Neuronal stem cell (in vitro differentiated cells): ENCODE measurements at places on chromosomes 13 and 19.

DNA sequence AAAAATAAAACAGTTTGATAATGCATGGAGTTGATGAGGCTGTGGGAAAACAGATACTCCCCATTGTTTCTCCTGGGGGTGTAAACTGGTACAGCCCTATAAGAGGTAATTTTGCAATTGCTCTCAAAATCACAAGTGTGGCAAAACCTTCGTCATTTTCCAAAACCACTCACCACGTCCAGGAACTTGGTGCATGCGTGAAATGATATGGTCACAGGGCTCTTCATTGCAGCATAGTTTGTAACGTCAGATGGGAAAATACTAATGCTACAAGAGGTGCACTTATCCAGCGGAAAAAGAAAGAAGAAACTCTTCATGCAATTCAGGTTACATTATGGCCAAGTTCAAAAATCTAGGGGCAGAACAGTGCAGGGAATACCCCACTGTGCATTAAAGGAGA is 11.9 kb upstream of the PLAUR start:
- DNase-seq, result no peak
- no peak overlapping the region for H3K4me3 ChIP-seq
- H3K27me3 ChIP-seq, result no peaks in the 10 kb centered on the region
- no peak overlapping the region for H3K27ac ChIP-seq
- H3K36me3 ChIP-seq, result no peaks in the 10 kb centered on the region

DNA sequence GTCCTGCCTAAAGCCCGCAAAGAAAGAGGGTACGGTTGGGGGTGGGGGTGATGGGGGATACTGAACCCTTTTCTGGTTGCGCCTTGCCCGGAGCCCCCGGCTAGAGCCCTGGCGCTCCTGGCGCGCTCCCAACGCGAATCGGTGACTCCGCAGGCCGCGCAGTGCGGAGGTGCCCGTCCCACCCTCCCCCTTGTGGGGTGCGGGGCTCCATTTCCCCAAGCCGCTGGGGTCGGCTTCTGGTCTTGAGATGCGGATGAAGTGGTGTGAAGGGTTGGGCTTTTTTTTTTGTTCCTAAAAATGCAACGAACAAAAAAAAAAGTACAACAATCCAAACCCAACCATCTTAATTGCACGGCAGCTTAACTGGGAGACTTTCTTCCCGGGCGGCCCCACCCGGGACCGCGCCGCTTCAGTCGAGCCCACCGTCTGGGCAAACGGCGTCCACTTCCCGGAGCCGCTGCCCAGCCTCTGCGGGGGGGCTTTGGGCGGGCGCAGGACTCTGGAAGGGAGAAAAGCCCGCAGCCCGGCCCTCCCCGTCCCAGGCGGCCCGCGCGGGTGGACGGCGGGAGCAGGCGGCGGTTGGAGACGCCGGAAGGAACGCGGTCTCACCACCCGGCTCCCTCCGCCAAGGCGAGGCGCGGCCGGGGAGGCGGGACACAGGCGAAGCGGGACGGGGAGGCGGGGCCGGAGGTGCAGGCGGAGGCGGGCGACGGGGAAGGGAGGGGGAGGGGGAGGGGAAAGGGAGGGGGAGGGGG is 504 bp upstream of the TRIM13 start:
- peaks cover 5% of the 10 kb centered on the region for H3K36me3 ChIP-seq
- no peaks in the 10 kb centered on the region for H3K27me3 ChIP-seq
- DNase-seq, result peak; percentile 90
- peak overlapping the region; percentile 91 for H3K27ac ChIP-seq

DNA sequence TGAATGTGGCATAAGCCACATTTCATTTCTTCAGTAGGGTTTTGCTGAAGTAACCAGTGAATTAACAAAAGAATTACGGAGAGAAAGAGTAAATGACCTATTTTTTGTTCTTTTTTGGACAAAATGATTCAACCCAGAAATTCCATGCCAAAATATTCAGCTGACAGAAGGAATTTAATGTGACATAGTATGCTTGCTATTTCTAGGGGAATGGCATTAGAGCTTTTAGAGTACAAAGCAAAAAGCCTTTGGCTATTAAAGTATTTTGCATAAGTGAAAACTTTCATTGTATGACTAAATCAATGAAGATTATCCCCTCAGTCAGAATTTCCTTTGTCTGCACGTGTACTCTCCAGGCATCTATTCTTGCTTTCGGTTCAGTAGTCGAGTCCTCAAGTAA is 465.3 kb downstream of the COG6 start:
- no peak overlapping the region for H3K27ac ChIP-seq
- H3K27me3 ChIP-seq, result no peaks in the 10 kb centered on the region
- no peak for DNase-seq
- H3K4me3 ChIP-seq, result no peak overlapping the region

DNA sequence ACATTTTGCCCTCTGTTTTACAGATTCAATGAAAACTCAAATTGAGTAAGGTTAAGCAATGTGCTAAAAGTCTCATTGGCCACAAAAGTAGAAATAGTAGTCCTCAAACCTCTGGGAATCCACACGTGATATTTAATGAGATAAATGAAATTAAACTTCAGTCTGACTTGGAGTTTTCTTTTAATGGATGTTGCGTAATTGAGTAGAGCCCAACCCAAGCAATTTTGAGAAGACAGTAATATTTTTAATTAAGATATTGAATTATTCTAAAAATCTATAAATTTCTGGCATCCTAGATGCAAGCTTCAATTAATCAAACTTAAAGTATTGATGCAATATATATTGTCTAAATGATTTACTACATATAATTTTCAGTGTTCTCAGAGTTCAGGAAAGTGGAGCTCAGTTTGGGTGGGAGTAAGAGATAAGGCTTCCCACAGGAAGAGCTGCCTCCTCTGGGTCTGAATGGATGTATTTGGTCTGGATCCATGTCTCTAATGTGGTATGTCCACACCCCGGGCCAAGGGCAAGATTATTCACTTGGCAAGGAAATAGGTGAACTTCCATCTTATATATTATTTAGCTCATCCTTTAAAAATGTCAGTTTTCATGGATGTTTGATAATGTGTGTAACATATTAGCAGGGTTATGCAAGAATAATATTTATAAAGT is 6.9 kb downstream of the MBNL2 start:
- H3K27ac ChIP-seq, result no peak overlapping the region
- no peaks in the 10 kb centered on the region for H3K27me3 ChIP-seq
- no peak overlapping the region for H3K4me3 ChIP-seq
- H3K36me3 ChIP-seq, result no peaks in the 10 kb centered on the region

GRCh38 chr13:23509781-23510543 is 60.2 kb upstream of the TNFRSF19 start:
- no peaks in the 10 kb centered on the region for H3K36me3 ChIP-seq
- H3K27ac ChIP-seq, result no peak overlapping the region
- no peaks in the 10 kb centered on the region for H3K27me3 ChIP-seq
- H3K4me1 ChIP-seq, result peaks cover 12% of the 10 kb centered on the region

GRCh38 chr19:49553451-49554271 is 25.9 kb downstream of the RCN3 start:
- no peaks in the 10 kb centered on the region for H3K27me3 ChIP-seq
- no peaks in the 10 kb centered on the region for H3K4me1 ChIP-seq
- no peak for DNase-seq
- no peak overlapping the region for H3K4me3 ChIP-seq
- H3K27ac ChIP-seq, result no peak overlapping the region

DNA sequence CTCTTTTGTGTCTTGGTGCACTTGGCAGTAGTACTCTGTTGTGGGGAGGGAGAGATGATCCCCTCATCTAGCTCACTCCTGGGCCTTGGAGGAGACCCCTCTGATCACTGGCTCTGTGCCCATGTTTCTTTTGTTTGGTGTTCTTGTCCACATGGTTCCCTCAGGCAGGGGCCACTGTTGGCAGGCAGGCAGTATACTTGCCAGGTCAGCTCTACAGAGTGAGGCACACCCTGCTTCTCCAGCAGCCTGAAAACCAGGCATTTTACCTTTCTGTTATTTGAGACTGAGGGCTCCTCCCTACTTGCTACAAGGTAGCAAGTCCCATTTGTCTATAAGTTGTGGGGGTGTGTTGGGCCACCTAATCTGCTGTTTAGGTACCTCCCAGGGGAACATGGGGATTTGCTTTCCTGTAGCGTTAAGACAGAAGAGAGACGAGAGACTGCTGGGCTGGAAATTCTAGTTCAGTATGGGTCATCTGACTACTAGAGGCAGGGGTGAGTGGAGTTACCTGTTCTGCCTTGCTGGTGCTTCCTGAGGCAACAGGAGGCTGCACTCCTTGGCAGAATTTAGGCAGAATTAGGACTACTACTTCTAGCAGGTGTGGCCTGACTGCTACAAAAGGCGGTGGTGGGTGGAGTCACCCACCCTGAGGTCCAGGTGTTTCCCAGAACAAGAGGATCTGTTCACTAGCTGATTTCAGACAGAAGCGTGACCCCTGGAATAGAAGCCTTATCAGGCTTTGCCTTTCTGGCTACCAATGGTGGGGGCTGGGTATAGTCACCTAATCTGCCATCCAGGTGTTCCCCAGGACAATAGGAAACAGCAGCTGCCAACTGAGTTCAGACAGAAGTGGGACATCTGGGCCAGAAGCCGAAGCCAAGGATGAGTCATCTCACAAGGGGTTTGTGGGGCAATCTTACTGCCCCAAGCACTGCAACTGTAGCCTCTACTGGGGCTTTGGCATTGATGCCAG is 843.0 kb upstream of the ATXN8OS start:
- H3K4me1 ChIP-seq, result no peaks in the 10 kb centered on the region
- H3K36me3 ChIP-seq, result no peaks in the 10 kb centered on the region
- no peak for DNase-seq
- H3K4me3 ChIP-seq, result no peak overlapping the region

DNA sequence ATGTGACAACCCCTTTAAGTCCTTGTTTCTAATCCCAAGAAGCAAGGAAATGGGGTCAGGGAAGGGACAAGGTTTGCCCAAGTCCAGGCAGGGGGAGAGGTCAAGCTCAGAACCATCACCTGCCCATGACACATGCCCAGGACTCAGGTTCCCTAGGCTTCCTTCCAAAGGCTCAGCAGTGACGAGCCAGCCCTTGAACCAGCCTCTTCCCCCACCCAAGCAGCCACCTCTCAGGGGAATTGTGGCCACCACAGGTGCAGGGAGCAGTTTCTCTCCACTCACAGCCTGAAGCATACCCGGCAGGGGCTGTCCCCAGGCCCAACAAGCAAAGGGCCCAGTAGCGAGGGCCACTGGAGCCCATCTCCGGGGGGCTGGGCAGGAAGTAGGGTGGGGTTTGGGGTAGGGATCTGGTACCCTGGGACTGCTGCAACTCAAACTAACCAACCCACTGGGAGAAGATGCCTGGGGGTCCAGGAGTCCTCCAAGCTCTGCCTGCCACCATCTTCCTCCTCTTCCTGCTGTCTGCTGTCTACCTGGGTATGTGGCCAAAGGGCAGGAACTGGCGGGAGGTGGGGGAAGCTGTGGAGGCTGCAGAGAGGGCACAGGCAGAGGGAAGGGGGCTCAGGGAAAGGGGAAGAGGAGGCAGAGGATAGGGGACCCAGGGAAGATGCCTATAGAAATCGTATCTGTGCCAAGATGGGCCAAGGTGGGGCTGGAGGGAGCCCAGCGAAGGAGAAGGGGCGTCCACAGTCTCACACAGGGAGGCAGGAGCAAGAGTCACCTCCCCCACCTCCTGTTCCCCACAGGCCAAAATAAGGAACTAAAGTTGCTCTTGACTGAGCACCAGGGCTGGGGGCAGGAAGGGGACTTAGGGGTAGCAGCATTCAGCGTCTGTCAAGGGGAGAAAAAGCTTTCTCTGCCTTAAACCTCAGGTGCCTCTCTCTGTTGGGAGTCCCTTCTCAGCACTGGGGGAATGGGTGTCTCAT is at the start of gene CD79A:
TSS of gene CD79A (plus strand) at position 433 of the 986 bp plus-strand sequence. CDS start at position 459, 26 bp downstream.
- peaks cover 4% of the 10 kb centered on the region for H3K4me1 ChIP-seq
- H3K27ac ChIP-seq, result no peak within 1 kb of the TSS
- no peak within 1 kb of the TSS for H3K4me3 ChIP-seq
- no peak for DNase-seq
- peaks cover 35% of the 10 kb centered on the region for H3K27me3 ChIP-seq
- H3K36me3 ChIP-seq, result peaks cover 3% of the 10 kb centered on the region

- peaks cover 12% of the 10 kb centered on the region for H3K4me1 ChIP-seq
- H3K27ac ChIP-seq, result no peak overlapping the region
- DNase-seq, result no peak
- no peak overlapping the region for H3K4me3 ChIP-seq
- H3K36me3 ChIP-seq, result no peaks in the 10 kb centered on the region
Observed at GRCh38 chr19:48674216-48674809, 1.5 kb upstream of the NTN5 start.

DNA sequence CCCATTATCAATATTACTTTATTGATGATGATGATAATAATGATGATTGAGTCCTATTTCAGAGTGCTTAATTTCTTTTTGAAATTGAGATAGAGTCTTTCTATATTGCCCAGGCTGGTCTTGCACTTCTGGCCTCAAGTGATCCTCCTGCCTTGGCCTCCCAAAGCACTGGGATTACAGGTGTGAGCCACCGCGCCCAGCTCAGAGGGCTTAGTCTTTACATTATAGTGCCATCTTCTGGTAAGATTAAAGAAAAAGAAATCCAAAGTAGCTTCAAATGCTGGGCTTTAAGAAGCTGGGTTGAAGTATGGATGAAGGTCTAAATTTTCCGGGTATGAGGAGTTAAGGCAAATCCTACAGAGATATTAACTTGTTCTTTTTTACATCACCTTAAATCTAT is 3.4 kb upstream of the ZNF333 start:
- no peaks in the 10 kb centered on the region for H3K27me3 ChIP-seq
- no peak overlapping the region for H3K27ac ChIP-seq
- H3K4me3 ChIP-seq, result no peak overlapping the region
- no peaks in the 10 kb centered on the region for H3K36me3 ChIP-seq
- H3K4me1 ChIP-seq, result no peaks in the 10 kb centered on the region

DNA sequence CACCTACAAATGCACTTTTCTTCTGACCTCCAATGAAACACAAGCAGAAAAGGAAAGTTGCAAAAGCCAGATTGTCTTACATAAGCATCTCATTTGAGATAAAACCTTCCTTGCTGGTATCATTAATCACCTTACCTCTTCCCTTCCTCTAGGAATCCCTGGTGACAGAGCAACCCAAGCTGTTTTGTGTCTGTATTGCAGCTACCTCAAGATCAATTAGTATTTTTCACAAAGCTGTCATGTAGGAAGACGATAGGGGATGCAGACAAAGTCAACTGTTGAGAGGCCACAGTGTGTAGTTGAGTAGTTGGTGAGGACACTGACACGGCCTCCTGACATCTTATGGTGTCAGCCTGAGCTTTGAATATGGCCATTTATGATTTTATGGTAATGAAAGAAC is 339.1 kb upstream of the SLC10A2 start:
- H3K36me3 ChIP-seq, result no peaks in the 10 kb centered on the region
- no peak for DNase-seq

- H3K27ac ChIP-seq, result no peak overlapping the region
- H3K36me3 ChIP-seq, result no peaks in the 10 kb centered on the region
- H3K27me3 ChIP-seq, result no peaks in the 10 kb centered on the region
- H3K4me1 ChIP-seq, result no peaks in the 10 kb centered on the region
- peak; percentile 14 for DNase-seq
- H3K4me3 ChIP-seq, result no peak overlapping the region
Observed at GRCh38 chr13:96898646-96899254, 95.5 kb downstream of the OXGR1 start.

DNA sequence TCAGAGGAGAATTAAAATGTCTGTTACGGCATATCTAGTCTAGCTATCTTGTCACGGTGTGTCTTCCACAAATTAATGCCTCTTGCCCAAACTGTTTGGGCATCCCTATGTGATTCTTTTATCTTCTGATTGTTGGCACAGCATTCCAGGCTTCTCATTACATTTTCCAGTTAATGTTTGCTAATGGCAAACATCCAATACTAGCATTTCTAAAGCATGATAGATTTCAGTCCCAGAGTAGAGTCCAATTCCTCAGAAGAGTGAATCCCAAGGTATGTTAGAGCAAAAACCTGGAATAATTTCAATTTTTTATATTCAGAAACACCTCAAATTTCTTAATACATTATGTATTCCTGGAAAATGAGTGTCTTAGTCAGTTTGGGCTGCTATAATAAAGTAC is 684.5 kb upstream of the SLITRK1 start:
- no peak overlapping the region for H3K27ac ChIP-seq
- H3K4me1 ChIP-seq, result no peaks in the 10 kb centered on the region
- no peak for DNase-seq
- H3K27me3 ChIP-seq, result no peaks in the 10 kb centered on the region
- no peaks in the 10 kb centered on the region for H3K36me3 ChIP-seq
- no peak overlapping the region for H3K4me3 ChIP-seq
